ENCODE measurements at places on chromosomes 12 and 14.

DNA sequence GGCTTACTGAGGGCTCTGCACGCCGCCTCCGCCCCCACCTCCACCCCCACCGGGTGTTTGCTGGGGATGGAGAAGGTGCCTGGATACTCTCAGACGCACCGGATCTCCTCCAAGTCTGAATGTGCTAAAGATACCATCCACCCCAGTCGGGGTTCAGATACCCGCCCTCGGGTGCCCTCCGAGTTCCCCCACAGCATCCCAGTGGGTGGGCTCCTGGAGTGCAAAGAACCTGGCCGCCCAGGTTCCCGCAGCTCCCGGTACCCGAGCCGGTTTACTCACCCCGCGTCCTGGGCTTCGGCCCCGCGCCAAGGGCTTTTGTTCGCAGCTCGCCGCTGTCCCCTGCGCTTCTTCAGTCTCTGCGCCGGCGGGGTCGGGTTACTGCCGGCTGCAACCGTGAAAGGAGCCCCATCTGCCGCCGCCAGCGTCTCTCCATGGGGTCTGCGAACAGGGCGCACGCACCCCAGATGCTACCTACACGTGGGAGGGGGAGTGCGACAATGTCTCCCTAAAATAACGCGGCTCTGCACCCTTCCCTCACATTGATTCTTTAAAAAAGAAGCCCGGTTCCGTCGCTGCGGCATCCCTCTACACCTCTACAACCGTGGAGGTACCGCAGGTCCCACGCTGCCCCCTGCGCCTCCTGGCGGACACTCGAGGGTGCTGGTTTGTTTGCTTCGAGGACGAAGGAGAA, at the start of gene CCDC177:
TSS of gene CCDC177 (minus strand) at position 609 of the 691 bp plus-strand sequence. CDS start 1,249 bp downstream, outside the sequence.
- DNase-seq: peak; percentile 57

DNA sequence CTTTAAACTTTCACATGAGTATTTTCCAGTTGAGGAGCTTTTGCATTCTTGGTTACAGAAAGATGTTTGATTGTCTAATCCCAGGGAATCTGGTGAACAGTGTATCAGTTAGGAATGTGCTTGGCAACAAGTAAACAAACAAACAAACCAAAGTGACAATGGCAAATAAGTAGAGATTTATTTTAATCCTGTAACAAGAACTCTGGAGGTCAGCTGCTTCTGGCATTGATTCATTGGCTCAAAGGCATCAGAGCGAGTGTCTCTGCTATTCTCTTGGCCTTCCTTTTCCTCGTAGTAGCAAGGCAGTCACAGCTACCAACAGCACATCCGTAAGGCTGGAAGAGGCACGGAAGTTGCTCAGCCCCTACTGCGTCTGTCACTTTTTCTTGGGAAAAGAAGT, 37.2 kb downstream of the CRADD start:
- DNase-seq: no peak

GRCh38 chr14:29205658-29206057, 439.1 kb downstream of the FOXG1 start:
- no peak for DNase-seq

GRCh38 chr14:61270714-61271113, 10.4 kb downstream of the TMEM30B start:
- DNase-seq: no peak

DNA sequence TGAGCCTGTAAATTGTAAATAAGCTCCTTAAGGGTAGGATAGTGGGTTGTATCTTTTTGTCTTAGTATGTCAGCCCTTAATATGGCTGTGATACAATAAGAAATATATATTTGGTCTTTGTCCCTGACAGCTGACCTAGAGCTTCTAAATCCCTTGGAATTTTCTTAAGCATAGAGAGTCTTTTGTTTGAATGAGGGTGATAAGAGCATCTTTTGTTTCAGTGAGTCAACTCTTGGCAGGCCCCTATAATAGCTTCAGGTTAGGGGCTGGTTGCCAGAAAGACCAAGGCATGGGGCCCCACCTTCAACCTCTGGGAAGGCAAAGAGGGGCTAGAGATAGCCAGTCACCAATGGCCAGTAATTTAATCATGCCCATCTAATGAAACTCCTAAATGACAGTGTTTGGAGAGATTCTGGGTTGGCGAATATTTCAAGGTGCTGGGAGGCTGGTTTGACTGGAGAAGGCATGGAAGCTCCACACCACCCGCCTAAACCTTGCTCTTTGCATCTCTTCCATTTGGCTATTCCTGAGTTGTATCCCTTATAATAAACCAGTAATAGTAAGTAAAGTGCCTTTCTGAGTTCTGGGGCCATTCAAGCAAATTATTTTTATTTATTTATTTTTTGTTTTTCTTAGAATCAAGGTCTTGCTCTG, 10.5 kb downstream of the PALS1 start:
- no peak for DNase-seq

- DNase-seq: peak; percentile 17
Measured at GRCh38 chr12:1741154-1741949, 50.5 kb downstream of the ADIPOR2 start.

DNA sequence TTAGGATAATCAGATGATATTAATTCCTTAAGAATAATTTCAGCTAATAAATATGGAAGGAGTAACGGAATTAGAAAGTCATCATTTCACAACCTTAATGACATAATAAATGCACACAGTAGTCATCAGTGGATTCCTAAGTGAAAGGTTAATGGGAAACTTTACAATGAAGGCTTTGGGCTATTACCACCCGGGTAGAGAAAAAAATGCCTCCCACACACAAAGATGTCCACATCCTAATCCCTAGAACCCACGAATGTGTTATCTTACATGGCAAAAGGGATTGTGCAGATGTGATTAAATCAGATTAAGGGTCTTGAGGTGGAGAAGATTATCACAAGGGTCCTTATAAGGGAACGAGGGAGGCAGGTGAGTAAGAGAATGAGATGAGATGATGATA, 5.6 kb downstream of the TMED10 start:
- no peak for DNase-seq

GRCh38 chr12:93974252-93974651, 174.1 kb upstream of the PLXNC1 start:
- no peak for DNase-seq
